ENCODE measurements at places on chromosomes 11 and 22.

DNA sequence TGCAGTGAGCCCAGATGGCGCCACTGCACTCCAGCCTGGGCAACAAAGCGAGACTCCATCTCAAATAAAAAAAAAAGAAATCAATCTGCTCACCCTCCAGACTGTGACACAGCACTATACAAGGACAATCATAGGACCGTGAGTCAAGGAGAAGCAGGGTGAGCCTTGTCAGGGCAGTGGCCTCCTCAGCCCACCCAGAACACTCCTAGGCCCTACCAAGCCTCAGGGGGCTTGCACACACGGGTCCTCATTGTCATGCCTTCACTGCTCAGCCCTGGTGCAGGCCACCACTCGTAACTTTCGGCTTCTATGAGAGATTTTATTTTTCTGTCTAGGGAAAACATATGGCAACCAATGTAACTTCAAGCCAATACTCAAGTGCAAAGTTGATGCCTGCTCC, 35.8 kb downstream of the DGCR2 start:
- DNase-seq, result no peak

GRCh38 chr11:109644152-109644551, 222.2 kb downstream of the C11orf87 start:
- no peak for DNase-seq

- DNase-seq, result no peak
Measured at GRCh38 chr11:26027887-26028286, 304.0 kb upstream of the ANO3 start.

- no peak for DNase-seq
Measured at GRCh38 chr22:43269246-43269645, 73.9 kb downstream of the SCUBE1 start.

GRCh38 chr11:88354912-88355311, 17.4 kb upstream of the CTSC start:
- no peak for DNase-seq

DNA sequence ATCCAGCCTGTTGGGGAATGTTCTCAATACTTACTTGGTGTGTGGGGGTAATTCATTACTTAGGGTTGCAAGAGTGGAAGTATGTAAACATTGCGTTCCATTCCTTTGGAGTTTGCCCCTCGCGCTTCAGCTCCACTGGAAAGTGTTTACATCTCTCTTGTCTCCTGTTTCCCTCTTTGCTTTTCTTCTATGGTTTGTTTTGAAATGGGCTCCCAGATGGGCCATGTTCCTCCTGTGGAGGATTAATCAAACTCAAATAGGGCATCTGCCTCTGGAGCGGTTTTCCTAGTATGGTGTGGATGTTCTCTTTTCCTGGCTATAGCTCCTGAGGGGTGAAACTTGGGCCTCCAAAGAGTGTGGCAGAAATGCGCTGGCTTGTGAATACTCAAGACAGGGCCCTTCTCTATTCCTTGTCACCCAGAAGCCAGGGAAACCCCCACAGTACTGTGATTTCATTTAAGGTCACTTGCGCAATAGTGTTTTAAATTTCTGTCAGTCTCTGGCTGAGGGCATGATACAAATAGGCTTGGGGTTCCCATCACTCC, 51.9 kb downstream of the CD44 start:
- no peak for DNase-seq

DNA sequence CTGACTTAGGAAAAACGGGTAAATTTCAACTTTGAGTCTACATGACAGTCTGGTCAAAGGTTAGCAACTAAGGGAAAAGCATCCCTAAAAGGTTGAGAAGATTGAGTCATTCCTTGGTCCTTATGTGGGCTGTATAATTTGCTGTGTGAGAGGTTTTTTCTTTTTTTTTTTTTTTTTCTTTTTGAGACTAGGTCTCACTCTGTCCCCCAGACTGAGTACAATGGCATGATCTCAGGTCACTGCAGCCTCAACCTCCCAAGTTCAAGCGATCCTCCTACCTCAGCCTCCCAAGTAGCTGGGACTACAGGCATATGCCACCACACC, 101.4 kb downstream of the MRTFA start:
- no peak for DNase-seq
